Activated CD4-positive, alpha-beta T cell treated with anti-CD3 and anti-CD28 coated beads, Interleukin-2, amount 10 ng/mL, durations not matched to agents 7 days and 5 days (primary cell): ENCODE measurements at places on chromosomes 2 and 18.
A peak's percentile ranks its signal among the peaks of the same experiment; 100 is the strongest.

DNA sequence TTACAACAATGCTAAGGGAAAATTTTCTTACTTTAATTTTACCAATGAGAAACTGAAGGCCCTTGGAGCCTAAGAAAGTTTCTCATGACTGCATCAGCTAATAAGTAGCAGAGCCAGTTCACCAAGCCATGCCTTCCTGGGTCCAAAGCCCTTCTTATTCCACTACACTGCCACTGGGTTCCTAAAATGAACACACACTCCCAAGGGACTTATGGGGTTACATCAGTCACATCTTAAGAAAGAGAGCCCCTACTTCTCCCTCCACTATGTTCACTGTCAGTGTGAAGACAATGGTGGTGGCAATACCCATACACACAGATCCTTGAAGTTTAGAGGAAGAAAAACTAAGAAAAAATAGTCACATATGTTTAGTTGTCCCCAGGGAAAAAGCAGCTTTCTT lies 20.6 kb downstream of the MBD2 start:
- no peak for DNase-seq
- H3K4me3 ChIP-seq, result no peak overlapping the region
- no peak overlapping the region for H3K27ac ChIP-seq
- H3K27me3 ChIP-seq, result no peaks in the 10 kb centered on the region

GRCh38 chr2:79832511-79833234 lies 319.8 kb downstream of the CTNNA2 start:
- H3K27ac ChIP-seq, result no peak overlapping the region
- no peaks in the 10 kb centered on the region for H3K27me3 ChIP-seq
- no peaks in the 10 kb centered on the region for H3K4me1 ChIP-seq
- no peaks in the 10 kb centered on the region for H3K36me3 ChIP-seq
- no peak overlapping the region for H3K4me3 ChIP-seq
- no peak for DNase-seq

GRCh38 chr2:149463328-149464002 lies 124.1 kb downstream of the MMADHC start:
- peaks cover 4% of the 10 kb centered on the region for H3K27me3 ChIP-seq
- DNase-seq, result no peak
- H3K36me3 ChIP-seq, result no peaks in the 10 kb centered on the region
- no peak overlapping the region for H3K4me3 ChIP-seq
- H3K27ac ChIP-seq, result no peak overlapping the region

- H3K4me1 ChIP-seq, result peaks cover 3% of the 10 kb centered on the region
- peak within 1 kb of the TSS; percentile 20 for H3K4me3 ChIP-seq
Measured at GRCh38 chr2:43676322-43677050, at the start of gene C1GALT1C1L. Gene C1GALT1C1L, minus strand, starts transcription at chr2:43676429. Its CDS starts 107 bp downstream, at chr2:43676322.

DNA sequence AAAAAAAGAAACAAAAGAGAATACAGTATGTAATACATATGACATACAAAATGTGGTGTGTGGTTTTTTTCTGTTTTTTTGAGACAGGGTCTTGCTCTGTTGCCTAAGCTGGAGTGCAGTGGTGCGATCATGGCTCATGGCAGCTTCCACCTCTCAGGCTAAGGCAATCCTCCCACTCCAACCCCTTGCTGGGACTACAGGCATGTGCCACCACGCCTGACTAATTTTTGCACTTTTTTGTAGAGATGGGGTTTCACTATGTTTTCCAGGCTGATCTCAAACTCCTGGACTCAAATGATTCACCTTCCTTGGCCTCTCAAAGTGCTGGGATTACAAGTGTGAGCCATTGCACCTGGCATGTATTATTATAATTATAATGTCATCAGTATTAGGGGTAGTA lies 38.9 kb downstream of the DHX57 start:
- H3K4me3 ChIP-seq, result no peak overlapping the region
- H3K4me1 ChIP-seq, result no peaks in the 10 kb centered on the region
- DNase-seq, result no peak
- H3K36me3 ChIP-seq, result peaks cover 3% of the 10 kb centered on the region
- no peaks in the 10 kb centered on the region for H3K27me3 ChIP-seq

- DNase-seq, result no peak
- no peak overlapping the region for H3K4me3 ChIP-seq
Measured at GRCh38 chr2:192932376-192932775, 737.6 kb upstream of the TMEFF2 start.

- no peak overlapping the region for H3K27ac ChIP-seq
- no peaks in the 10 kb centered on the region for H3K4me1 ChIP-seq
Measured at GRCh38 chr2:207385903-207386302, 143.9 kb upstream of the CREB1 start.

- no peaks in the 10 kb centered on the region for H3K4me1 ChIP-seq
- H3K36me3 ChIP-seq, result no peaks in the 10 kb centered on the region
- H3K4me3 ChIP-seq, result no peak overlapping the region
- no peak overlapping the region for H3K27ac ChIP-seq
- no peak for DNase-seq
- no peaks in the 10 kb centered on the region for H3K27me3 ChIP-seq
Measured at GRCh38 chr2:120476141-120476540, 130.2 kb downstream of the INHBB start.
